T-helper 2 cell (primary cell): ENCODE measurements at places on chromosomes 13 and 19.

DNA sequence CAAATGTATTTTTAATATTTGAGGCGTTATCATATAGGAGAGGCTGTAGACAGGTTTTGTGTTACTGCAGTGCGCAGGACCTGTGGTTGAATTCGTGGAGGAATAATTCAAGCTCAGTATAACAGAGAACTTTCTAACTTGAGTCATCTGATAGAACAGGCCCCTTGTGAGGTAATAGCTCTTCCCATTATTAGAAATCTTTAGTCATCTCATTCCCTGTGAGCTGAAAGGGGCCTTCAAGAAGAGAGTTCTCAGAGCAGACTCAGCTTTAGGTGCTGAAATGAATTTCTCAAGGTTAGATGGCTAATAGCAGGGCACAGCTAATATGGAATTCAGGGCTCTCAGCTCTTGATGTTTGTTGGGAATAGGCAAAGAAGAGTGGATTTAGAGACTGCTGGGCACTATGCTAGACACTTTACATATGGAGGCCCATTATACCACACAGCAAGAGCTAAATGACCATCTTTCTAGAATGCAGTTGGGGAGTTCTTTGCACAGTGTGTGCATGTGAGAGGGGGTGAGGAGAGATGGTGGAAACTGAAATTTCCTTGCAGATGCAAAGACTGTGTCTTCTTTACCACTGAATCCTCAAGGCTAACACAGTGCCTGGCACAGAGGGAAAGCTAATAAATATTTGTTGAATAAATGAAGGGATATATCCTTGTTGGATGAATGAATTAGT lies 89.5 kb downstream of the DGKH start:
- DNase-seq = no peak

DNA sequence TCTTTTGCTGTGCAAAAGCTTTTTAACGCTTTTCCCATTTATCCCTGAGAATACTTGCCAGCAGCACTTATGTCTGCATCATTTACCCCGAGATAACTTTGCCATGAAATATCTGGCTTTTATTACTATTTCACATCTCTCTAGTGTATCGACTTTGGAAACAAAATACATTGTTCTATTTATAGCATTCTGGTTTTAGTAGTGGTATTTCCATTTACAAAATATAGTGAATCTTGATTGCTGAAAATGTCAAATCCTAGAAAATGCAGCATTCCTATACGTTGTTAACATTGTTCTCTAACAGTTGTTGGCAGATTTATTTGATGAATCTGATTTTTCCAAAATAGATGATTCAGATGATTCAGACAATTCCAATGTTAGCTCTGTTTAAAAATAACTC lies 189.3 kb upstream of the SPRY2 start:
- no peak for DNase-seq

DNA sequence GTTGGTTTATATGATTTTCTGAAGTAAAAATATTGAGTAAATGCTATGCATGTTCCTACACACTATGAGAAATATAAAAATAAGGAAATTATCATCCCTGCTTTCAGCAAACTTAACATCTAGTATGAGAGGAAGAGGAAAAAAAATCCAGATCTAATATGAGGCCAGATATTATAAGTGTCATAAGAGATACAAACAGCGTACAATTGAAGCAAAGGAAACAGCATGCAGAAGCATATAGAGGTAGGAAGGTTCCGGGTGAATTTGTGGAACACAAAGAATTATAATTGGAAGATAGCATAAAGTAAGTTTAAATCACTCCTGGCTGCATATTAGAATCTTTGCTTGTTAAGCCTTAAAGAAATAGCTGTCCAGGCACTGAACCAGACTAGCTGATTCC lies 88.3 kb downstream of the PDS5B start:
- no peak for DNase-seq

DNA sequence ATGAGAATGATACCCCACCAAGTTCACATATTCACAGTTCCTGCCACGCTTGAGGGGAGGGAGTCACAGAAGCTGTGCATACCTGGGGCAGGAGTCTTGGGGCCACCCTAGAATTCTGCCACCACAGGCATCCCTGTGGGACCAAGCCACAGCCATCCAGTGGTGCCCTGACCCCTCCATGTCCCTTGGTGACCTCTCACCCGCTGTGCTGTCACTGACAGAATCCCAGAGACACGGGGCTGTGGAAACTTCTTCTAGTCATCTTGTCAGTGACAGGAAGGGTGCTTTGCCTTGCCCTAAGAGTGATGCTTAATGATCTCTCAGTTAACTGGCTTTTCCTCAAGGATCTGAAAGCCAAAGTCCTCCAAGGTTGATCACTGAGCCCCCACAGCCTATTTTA lies 58.4 kb upstream of the UQCRFS1 start:
- no peak for DNase-seq

DNA sequence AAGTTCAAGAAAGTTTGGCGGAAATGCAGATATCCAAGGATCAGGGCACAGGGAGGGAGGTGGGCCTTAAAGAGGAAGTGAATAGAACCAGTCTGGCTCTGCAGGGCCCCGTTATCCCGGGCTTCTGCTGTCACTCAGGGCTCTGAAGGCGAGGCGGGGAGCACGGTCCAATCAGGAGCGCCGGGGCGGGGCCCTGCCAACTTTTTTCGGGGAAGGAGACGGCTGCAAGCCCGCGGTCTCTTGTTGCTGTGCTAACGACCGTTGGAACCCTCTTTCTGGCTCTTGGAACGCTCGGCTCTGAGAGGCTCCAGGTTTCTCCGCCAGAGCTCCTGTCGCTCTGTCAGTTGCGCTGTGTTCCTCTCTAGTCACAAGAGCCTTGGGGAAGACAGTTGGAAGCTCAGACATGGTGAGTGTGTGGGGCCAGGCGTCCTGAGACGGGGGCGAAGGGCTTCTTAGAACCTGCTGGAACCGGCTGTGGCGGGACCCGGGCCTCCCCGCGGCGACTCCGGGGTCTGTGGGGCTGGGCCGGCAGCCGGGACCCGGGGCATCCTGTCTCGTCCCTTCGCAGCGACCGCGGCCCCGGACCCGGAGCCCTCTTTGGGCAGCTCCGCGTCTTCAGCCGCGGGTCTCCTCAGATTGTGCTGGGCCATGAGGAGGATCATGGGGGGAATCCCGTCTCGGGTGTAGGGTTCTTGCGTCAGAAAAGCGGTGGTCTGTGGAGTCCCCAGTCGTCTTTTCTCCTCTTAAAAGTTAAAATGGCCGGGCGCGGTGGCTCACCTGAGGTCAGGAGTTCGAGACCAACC lies 27.7 kb downstream of the ZNF844 start:
- DNase-seq = no peak

DNA sequence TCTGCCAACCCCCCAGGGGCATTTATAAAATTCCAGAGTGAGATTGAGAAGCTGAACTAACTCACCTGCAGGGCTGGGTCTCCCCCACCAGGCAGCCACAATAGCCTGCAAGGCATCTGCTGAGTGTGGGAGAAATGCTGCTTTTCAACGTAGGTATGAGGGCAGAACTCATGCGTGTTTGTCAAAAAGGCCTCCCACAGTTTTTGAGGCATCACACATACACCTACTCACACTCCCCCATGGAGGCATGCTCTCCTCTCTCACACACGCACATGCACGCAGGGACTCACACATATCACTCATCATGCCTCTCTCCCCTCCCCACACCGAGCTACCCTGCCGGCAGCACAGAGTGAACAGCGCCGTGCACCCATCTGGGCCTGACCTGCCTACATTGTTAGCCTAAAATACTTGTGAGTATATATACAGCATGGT lies 390.5 kb downstream of the FGF9 start:
- peak; percentile 37 for DNase-seq

GRCh38 chr13:107066355-107066754 lies 498.4 kb upstream of the ARGLU1 start:
- DNase-seq = no peak

- peak; percentile 17 for DNase-seq
Observed at GRCh38 chr19:48683349-48683748, 10.5 kb upstream of the NTN5 start.

GRCh38 chr19:10908380-10908960 lies 20.0 kb downstream of the YIPF2 start:
- DNase-seq = no peak

DNA sequence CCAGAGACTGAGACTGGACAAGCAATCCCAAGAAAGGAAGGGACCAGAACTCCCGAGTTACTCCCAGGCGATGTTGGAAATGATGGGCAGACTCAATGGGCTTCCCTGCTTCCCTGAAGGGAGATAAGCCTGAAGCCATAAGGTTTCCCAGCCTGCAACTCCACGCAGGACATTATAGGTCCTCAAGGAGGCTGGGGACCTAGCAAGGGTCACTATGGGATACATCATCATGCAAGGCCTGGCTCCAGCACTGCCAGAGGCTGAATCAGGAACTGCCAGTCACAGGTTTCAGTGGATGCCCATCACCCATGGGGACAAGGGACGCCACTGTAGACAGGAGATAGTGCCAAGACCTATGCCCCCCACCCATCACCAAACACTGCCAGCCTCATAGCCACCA lies 338.7 kb downstream of the IRS2 start:
- no peak for DNase-seq

- no peak for DNase-seq
Observed at GRCh38 chr13:69291292-69291906, 816.2 kb upstream of the ATXN8OS start.

DNA sequence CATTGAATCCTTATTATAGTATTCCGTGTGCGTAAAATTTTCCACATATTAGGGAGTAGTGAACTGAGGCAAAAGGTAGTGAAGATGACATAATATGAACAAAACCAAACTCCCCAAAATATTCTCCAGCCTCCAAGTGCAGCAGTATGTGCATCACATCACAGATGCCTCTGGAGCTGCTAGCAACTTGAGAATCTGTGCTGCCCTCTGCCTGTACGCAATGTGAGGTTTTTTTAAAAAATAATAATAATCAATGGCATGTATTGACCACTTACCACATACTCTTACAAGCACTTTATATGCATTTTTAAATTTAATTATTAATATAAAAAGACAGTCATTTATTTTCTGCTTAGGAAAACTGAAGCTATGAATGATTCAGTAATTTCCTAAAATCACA lies 583.0 kb upstream of the SPRY2 start:
- DNase-seq = no peak

GRCh38 chr13:86870444-86870843 lies 800.7 kb upstream of the SLITRK5 start:
- peak; percentile 2 for DNase-seq

- no peak for DNase-seq
Observed at GRCh38 chr19:6886277-6886897, 992 bp upstream of the ADGRE1 start.

DNA sequence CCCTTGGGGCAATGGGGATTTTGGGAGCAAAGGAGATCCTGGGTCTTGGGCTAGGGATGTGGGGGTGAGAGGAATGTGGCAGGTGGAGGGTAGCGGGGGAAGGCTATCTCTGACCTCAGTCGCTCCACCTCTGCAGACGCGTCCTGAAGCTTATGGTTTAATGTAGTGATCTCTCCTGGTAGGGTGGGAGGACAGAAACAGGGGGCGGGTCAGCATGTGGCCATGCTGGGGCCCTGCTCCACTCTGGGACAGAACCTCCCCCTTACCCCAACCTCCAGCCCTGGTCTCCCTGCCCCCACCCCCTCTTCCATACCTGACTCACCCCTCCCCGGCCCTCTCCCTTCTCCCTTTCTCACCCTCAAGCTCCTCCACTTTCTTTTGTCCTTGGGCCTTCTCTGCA lies 1.4 kb downstream of the BST2 start:
- DNase-seq = no peak

- no peak for DNase-seq
Observed at GRCh38 chr19:50686310-50687032, 33.1 kb downstream of the SHANK1 start.

DNA sequence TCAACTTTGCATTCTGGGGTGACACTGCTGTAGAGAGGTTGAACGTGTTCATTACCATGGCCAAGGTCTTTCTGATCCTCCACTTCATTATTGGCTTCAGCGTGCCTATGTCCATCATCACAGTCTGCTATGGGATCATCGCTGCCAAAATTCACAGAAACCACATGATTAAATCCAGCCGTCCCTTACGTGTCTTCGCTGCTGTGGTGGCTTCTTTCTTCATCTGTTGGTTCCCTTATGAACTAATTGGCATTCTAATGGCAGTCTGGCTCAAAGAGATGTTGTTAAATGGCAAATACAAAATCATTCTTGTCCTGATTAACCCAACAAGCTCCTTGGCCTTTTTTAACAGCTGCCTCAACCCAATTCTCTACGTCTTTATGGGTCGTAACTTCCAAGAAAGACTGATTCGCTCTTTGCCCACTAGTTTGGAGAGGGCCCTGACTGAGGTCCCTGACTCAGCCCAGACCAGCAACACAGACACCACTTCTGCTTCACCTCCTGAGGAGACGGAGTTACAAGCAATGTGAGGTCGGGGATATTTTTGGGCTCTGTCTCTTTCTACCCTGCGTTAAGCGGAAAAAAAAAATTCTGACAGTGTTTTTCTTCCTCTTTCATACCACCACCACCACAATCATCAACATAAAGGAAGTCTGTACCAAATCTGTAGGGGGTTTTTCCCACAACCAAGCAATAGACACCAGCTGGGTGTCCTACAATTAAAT lies 29.5 kb downstream of the FPR3 start:
- DNase-seq = no peak

DNA sequence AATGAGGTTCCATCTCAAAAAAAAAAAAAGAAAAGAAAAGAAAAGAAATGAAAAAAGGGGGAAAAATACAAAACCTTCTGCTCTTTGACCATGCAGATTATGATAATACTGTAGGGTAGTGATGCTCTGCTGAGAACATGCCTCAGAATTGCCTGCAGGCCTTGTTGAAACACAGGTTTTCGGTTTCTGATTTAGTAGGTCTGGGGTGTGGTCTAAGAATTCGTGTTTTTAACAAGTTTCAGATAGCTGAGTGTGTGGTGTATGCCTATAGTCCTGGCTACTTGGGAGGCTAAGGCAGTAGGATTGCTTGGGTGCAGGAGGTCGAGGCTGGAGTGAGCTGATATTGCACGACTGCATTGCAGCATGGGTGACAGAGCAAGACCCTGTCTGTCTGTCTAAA lies 14.9 kb upstream of the CYP2B6 start:
- no peak for DNase-seq

DNA sequence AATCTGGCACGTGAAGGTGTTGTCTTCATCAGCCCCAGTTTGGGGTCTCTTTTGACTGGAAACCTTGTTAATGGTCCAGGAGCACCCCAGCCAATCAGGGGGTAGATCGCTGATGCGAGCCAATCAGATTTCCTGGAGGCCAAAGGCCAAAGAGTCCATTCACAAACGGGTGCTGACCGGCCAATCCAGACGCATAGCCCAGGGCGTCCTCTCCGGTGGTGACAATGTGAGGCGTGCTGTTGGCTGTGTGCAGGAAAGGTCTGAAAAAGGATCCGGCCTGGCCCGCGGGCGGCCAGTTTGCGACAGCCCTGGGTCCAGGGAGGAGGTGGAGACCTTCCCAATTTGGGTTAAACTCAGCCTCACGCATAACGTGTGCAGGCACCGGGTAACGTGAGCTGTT lies 3.1 kb downstream of the MAST3 start:
- DNase-seq = no peak

DNA sequence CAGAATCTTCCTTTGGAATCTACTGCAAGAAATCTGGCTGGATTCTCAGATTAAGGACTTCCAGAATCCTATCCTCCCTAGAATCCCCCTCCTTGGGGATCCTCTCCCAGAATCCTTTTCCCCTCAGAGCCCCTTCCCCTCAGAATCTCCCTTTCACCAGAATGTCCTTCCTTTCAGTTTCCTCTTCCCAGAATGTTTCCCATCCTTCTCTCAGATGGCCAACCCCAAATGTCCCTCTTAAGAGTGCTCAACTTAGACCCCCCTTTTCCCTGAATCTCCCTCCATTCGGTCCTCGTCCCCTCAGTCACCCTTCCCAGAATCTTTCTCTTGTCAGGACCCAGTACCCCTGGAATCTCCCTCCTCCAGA lies 584 bp upstream of the RPS16 start:
- no peak for DNase-seq
